ENCODE measurements at places on chromosomes 6 and 20.

DNA sequence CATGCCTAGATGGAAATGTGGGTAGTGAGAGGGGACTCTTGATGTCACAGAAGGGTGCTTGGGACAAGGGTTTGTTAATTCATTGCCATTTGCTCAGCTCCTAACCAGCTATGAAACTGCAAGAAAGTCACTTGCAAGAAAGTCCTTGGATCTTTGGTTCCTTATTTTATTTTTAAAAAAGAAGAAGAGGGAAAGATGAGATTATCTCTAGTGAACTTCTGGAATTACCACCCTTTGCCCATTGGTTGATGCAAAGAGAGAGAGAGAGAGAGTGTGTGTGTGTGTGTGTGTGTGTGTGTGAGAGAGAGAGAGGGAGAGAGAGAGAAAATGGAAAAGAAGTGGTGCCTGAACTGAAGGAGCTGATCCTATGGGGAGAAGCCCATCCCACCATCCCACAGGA is 4.6 kb upstream of the SFT2D1 start:
- no peak for DNase-seq

DNA sequence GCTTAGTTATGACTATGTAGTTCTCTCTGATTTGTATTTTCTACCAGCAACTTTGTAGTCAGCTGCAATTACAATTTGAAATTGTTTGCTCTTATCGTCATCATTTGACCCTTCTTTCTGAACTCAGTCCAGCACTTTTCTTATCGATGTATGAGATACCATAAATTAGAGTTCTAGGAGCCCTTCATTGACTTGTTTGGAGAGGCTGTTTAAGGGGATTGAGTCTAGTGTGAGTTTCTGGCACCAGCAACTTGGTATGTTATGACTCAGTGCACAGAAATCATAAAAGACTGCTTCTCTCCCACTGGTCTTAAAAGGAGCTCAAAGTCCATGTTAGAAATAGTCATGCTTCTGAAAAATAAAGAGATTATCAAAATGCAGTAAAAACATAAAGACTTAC is 190.3 kb downstream of the TENT5A start:
- DNase-seq = peak; percentile 84

DNA sequence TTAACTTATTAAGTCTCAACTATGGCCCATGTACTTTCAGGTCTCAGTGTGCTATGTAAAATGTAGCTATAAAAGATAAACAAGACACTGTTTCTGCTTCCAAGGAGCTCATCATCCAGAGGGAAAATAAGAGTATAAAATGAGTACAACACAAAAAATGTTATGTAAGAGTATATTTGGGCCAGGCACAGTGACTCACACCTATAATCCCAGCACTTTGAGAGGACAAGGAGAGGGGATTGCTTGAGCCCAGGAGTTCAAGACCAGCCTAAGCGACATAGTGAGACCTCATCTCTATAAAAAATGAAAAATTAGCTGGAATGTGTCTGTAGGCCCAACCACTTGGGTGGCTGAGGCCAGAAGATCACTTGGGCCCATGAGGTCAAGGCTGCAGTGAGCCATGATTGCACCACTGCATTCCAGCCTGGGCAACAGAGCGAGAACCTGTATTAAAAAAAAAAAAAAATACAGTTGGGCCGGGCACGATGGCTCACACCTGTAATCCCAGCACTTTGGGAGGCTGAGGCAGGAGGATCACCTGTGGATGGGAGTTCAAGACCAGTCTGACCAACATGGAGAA is 124.0 kb downstream of the EDN1 start:
- no peak for DNase-seq

DNA sequence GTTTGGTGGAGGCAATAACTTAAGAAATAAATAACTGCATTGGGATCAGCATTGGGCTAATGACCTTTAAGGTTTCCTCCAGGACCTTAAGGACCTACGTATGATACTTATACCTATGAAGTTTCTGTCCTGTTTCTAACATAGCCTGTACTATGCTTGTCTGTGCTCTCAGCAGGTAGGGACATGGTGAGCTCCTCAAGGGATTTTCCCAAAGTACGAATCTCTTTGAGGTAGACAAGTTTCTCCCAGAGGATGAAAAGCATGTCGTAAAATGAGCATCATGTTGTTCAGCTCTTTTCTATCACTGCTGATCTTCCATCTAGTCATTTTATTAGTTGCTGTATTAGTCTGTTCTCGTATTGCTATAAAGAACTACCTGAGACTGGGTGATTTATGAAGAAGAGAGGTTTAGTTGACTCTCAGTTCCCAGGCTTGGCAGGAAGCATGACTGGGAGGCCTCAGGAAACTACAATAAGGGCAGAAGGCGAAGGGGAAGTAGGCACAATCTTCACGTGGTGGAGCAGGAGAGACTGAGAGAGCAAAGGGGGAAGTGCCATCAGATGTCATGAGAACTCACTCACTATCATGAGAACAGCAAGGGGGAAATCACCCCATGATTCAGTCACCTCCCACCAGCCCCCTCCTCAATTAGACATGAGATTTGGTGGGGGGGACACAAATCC is 77.8 kb upstream of the TGM3 start:
- DNase-seq = no peak

DNA sequence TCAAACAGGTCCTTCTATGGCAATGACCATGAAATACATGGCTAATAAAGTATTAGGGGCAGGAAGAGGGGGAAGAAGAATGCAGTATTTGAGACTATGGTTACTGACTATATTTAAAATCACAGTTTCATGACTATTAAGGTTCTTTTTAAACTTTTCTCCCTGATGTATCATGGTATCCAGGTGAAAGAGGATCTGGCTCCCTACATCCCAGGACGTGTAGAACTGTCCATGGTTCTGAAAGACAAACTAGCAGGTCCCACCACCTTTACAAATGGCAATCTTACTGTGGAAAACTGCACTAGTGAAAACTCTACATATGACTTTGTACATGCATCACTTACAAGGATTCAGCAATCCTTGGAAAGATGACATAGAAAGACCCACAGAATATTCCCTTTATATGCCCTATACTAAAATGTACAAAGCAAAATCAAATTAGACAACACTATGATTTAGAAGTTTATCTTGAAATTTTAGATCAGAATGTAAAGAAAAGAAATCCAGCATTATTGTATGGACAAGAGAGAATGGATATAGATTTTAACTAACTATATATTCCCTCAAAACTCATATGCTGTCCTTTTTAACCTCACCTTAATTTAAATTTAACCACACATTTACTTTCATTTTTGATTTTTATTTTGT is 33.5 kb downstream of the RPP21 start:
- peak; percentile 21 for DNase-seq

All from fibroblast of upper back skin (primary cell).